A549 (cell line): ENCODE measurements at places on chromosomes 1 and 21. TPM values are rescaled to one million over a fixed set of nuclear protein-coding genes. Genes with fewer than 3 reads are reported as not detected.

Gene POMGNT1
- polyA plus RNA-seq, result 32.4 to 33.4 TPM (median 33.1 TPM) in 3 replicates

GRCh38 chr1:44576456-44577150, 97.7 kb downstream of the TMEM53 start:
- DNase-seq, result no peak

DNA sequence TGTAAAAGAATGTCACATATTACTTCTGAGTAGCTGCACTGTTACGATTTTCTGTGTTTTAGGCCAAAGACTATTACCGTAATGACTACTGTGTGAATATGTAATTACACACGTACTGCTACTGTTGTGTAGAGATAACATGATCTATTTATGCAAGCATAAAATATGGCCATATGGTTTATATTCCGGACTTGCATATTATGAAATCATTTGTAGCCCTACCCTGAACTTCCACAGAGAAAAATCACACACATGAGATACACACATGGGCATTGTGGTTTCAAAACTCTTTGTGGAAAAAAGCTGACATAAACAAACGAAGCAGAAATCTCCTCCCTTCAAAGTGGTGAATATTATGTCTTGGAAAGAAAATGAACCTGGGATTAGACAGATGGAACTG, 373.0 kb upstream of the ADAMTS5 start:
- no peak for DNase-seq

DNA sequence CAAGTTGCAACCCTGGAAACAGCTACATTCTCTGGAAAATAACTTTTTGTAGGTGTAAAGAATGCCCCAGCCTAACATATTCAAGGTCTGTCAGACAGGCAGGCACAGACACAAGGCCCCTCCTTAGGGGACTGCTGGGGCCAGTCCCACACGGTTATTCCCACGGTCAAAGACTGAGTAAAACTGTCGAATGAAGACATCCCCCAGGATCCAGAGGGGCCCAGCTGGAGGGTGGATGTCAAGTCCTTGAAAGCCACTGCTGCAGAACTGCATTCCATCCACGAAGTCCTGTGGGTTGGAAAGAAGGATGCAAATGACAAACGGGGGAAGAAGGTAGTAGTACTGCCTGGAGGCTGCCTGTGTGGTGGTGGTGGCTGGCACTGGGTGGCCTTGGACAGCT, 6.9 kb upstream of the RAB7B start:
- no peak for DNase-seq

DNA sequence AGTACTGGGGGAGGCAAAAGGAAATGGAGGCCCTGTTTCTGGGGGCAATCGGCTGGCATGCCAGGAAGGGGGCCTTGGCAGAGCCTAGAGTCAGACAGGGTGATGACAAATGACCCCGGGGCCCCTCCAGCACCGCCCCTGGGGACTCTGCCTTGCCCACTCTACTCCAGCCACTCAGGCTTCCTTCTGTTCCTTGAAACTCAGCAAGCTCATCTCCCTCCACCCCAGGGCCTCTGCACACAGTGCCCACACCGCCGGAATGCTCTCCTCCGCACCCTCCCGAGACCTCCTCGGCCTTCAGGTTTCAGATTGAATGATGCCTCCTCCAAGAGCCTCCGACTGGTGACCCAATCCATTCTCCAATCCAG, 122.5 kb upstream of the ZBTB40 start:
- no peak for DNase-seq

DNA sequence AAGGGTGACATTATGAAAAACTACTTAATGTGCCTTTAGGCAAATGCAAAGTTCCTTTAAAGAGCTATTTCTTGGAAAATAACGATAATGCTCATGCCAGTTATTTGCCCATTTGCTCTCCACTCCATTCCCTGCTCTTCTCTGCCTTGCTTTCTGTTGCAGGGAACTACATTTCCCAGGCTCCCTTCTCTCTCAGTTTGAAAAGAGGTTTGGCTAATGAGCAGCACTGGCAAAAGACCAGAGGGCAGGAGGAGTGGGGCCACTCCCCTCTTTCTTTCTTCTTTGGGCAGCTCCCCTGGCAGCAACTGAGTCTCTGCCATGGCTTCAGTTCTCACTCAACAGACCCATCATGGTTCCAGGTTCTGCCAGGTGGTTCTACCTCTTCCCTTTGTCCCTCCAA, 130.5 kb downstream of the RWDD3 start:
- DNase-seq, result no peak

DNA sequence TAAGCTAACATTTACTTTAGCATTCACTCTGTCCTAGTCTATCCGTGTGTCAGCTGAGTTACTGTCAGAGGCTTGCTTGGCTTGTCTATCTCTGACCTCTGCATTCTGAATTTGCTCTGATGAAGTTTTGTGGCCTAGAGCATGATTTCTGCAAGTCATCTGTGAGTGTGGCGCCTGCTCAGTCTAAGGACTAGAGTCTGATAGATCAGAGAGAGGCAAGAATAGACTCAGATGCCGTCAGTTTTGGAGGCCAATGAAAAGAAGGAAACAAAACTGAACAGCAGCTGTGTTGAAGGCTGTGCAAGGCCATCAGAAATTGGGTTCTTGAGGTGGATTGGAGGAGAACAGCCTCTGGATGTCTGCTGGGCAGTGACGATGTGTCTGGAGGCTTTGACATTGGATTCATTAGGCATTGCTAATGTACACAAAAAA, 573.1 kb downstream of the USP25 start:
- no peak for DNase-seq
